ENCODE measurements at places on chromosomes 5 and 9.

- no peak for DNase-seq
Measured at GRCh38 chr5:97100476-97100875, 41.9 kb downstream of the LIX1 start.

GRCh38 chr9:128077847-128078503 is 9.9 kb downstream of the SLC25A25 start:
- DNase-seq: no peak

- DNase-seq: no peak
Measured at GRCh38 chr5:34436761-34437501, 219.2 kb upstream of the RAI14 start.

- no peak for DNase-seq
Measured at GRCh38 chr5:173858670-173859407, 29.3 kb upstream of the CPEB4 start.

- DNase-seq: no peak
Measured at GRCh38 chr9:27212191-27212590, 84.8 kb downstream of the EQTN start.

Data from inflammatory macrophage (primary cell).